ENCODE measurements at places on chromosomes 1 and 21. TPM values are rescaled to one million over a fixed set of nuclear protein-coding genes. Genes with fewer than 3 reads are reported as not detected.

DNA sequence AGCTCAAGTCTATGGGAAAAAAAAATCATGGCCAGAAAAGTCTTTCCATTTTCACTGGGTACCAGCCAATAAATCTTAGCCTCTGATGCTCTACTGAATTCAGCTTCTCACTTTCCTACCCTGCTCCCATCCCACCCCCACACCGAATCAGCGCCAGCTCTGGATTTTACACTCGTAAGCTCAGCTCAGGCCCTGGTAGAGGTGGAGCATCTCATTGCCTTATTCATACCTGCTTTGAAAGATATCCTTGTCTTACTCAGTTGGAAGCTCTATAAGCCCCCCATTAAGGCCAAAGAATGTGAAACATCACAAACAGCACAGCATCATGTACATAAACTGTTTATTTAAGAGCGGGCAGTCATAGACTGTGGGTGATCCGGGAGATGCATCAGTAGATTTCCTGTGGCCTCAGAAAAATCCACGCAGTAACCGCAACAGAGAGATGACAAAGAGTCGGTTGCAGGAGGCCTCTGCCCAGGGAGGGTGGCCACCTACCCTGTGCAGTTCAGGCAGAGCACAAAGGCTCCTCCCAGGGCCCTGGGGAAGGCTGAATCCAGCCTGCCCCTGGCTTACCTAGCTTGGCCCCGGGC, 36.4 kb upstream of the ETS2 start:
- peak; percentile 43 for DNase-seq

DNA sequence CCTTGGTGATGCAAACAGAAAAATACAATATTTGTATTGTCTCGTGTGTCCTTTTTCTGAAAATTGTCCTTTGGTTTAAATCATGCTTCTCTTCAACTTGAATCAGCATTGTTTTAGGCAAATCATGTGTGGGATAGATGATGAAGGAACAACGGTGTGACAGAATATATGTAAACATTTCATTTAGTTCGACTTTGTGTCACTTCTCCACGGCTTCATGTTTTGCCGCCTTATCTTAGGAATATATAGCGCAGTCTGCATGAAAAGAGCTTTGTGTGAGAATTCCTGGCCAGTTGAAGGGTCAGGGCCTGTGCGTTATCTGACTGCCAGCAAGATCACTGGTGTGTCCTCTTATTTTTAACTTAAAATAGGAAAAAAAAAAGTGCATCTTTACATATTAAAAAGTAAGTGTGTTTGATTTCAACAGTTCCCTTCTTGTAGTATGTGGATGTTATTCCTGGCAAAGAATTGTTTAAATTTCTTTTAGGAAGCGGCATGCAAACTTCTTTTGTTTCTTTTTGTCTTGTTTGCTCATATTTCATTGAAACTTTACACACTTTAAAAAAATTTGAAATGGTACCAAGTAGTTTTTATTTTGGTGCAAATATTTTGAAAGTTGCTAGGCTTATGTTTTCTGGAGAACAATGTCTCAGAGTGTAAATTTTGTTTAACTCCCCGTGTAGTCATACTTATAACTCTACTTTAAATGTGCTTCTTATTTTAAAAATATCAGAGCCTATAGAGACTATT, 465.2 kb downstream of the USP25 start:
- DNase-seq = no peak

- no peak for DNase-seq
These were observed 364.0 kb downstream of the RGS7 start for GRCh38 chr1:240993004-240993403.

DNA sequence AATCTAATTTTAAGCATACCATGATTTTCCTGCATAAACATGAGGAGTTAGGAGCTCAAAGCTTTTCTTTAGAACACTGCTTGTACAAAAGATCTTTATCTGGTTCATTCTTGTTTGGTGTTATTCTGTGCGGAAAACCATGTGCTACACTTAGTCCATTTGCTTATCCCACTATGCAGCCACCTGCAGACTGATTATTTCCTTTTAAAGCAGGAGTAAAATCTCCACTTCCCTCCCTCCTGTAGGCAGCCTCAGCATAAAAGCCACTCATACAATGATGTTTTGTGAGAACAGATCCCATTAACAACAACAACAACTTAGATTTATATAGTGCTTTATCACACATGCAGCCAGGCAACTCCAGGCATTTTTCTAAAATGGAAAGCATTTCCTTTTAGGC, 355.3 kb upstream of the NEGR1 start:
- no peak for DNase-seq

- DNase-seq = no peak
These were observed 14.4 kb downstream of the SHISA4 start for GRCh38 chr1:201903135-201903534.

FBLIM1 gene
- total RNA-seq = 4.3 TPM

MARCKSL1 gene
- total RNA-seq = 176 TPM

ATP1A2 gene
- 0.15 TPM for total RNA-seq

GPR25 gene
- total RNA-seq = not detected

Measured in Panc1 (cell line).